ENCODE measurements at places on chromosomes 4 and X. TPM values are rescaled to one million over a fixed set of nuclear protein-coding genes. Genes with fewer than 3 reads are reported as not detected.

CLNK gene
- not detected for total RNA-seq

NDNF gene
- not detected for total RNA-seq

DNA sequence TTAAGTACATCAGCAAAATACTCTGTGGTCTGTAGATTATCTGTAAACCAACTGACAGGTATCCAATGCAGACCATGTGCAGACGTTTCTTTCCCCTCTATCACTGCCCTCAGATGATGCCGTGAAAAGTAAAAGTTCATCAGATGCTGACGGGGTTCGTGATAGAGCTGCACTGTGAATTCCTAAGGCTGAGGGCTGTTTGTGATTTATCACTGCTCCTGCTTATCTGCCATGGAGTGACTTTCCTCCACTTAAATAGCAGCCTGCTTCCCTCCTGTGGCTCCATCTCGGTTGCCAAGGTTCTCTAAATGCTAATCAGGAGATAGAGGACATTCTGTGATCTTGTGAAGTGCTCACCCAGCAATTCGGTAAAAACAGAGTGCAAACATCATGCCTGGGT lies 89.3 kb upstream of the SRD5A3 start:
- no peaks in the 10 kb centered on the region for H3K36me3 ChIP-seq
- no peaks in the 10 kb centered on the region for H3K27me3 ChIP-seq
- H3K27ac ChIP-seq = no peak overlapping the region
- H3K4me3 ChIP-seq = no peak overlapping the region
- H3K4me1 ChIP-seq = no peaks in the 10 kb centered on the region
- DNase-seq = no peak

- H3K4me3 ChIP-seq = no peak overlapping the region
- DNase-seq = no peak
- H3K27ac ChIP-seq = no peak overlapping the region
- no peaks in the 10 kb centered on the region for H3K27me3 ChIP-seq
- H3K4me1 ChIP-seq = no peaks in the 10 kb centered on the region
- no peaks in the 10 kb centered on the region for H3K36me3 ChIP-seq
These were observed 440.3 kb downstream of the ZIC3 start for GRCh38 chrX:138006180-138006579.

TLR8 gene
- not detected for total RNA-seq

- H3K36me3 ChIP-seq = no peaks in the 10 kb centered on the region
- no peaks in the 10 kb centered on the region for H3K27me3 ChIP-seq
- peak; percentile 37 for DNase-seq
- peak overlapping the region; percentile 14 for H3K4me3 ChIP-seq
These were observed 19.3 kb upstream of the SLC9A7 start for GRCh38 chrX:46777971-46778810.

GRCh38 chr4:182699795-182700194 lies 217.4 kb downstream of the DCTD start:
- H3K27ac ChIP-seq = no peak overlapping the region
- H3K36me3 ChIP-seq = no peaks in the 10 kb centered on the region
- no peak for DNase-seq
- H3K4me3 ChIP-seq = no peak overlapping the region

Measured in SJSA1 (cell line).